ENCODE measurements at places on chromosomes 11 and 22. TPM values are rescaled to one million over a fixed set of nuclear protein-coding genes. Genes with fewer than 3 reads are reported as not detected.

LAYN gene
- 3.8 TPM for total RNA-seq

FLRT1 gene
- total RNA-seq: 0.45 TPM

UNC93B1 gene
- 7.6 TPM for total RNA-seq

CRYAB gene
- total RNA-seq: 6,681 TPM

BTG4 gene
- not detected for total RNA-seq

CSNK2A3 gene
- 1.1 TPM for total RNA-seq

GRAMD1B gene
- total RNA-seq: 12.2 TPM

OR52H1 gene
- not detected for total RNA-seq

SEPTIN5 gene
- 152 TPM for total RNA-seq

E2F8 gene
- total RNA-seq: 5.8 TPM

MLC1 gene
- 0.10 TPM for total RNA-seq

TUB gene
- 22.3 TPM for total RNA-seq

POLA2 gene
- total RNA-seq: 3.5 TPM

FCHSD2 gene
- total RNA-seq: 32.7 TPM

C11orf68 gene
- total RNA-seq: 35.2 TPM

SCGB1C1 gene
- not detected for total RNA-seq

EHF gene
- total RNA-seq: 2.7 TPM

TRIM44 gene
- 38.5 TPM for total RNA-seq

SCN3B gene
- total RNA-seq: 1.7 TPM

OR1S1 gene
- not detected for total RNA-seq

ANGPTL5 gene
- total RNA-seq: 0.77 TPM

TSPAN32 gene
- total RNA-seq: 19.9 TPM

ARHGAP1 gene
- 65.2 TPM for total RNA-seq

MPZL2 gene
- total RNA-seq: 11.8 TPM
